Activated T-helper 1 cell treated with anti-CD3 and anti-CD28 coated beads, Interleukin-12 subunit alpha, Interleukin-12 subunit beta, Interleukin-2, Interleukin-4 antibody, amounts not matched to agents 30 ng/mL and 10 ng/mL and 1 ng/mL, durations not matched to agents 14 hours and 24 hours and 36 hours (primary cell): ENCODE measurements at places on chromosomes 3 and 15. TPM values are rescaled to one million over a fixed set of nuclear protein-coding genes. Genes with fewer than 3 reads are reported as not detected.

Gene SLC7A14
- total RNA-seq: not detected in 2 replicates

Gene LSMEM2
- not detected in 2 replicates for total RNA-seq

Gene TUSC7
- not detected in 2 replicates for total RNA-seq

Gene RTP1
- not detected in 2 replicates for total RNA-seq

Gene SEMA3G
- total RNA-seq: 0.13 TPM in 1 of 2 replicates, not detected in the other

Gene IL12A
- total RNA-seq: 0.34 and 0.37 TPM in 2 replicates

Gene ISL2
- 1.3 TPM in 2 replicates for total RNA-seq

Gene TLR9
- total RNA-seq: 0.47 TPM in 1 of 2 replicates, not detected in the other

Gene ALDH1L1
- total RNA-seq: not detected in 2 replicates

Gene TMC3
- total RNA-seq: not detected in 2 replicates

Gene GCHFR
- 31.3 and 35.7 TPM in 2 replicates for total RNA-seq

Gene RHCG
- total RNA-seq: not detected in 2 replicates

Gene SYNM
- 2.0 and 2.2 TPM in 2 replicates for total RNA-seq

Gene AHSG
- total RNA-seq: 0.16 TPM in 1 of 2 replicates, not detected in the other

Gene COL7A1
- total RNA-seq: 0.39 and 0.83 TPM in 2 replicates

Gene GOLGA8J
- total RNA-seq: 0.23 TPM in 1 of 2 replicates, not detected in the other
